ENCODE measurements at places on chromosomes 5 and 9.

- no peak for DNase-seq
Observed at GRCh38 chr5:146368137-146368536, 29.5 kb downstream of the POU4F3 start.

DNA sequence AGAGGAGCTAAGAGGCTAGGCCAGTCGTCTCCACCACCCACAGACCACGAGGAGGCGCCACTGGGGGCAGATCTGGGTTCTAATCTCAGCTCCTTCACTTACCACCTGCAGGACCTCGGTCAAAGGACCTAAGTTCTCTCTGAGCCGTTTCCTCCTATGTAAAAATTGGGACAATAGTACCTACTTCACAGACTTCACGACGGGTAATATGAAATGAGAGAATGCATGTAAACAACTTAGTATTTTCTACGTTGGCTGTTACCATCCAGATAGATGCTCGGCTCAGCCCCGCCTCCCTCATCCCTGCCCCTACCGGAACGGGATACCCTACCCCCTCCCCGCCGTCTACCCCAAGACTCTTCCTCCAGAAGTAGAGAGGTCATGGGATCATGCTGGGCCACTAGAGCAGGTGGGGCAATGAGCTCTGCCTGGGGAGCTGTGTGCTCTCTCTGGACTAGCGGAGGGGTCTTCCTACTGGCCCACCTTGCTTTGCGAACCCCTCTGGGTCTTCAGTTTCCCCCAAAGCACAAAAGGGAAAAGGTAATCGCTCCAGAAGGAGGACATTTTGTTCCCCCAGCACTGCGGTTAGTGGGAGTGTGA is 541 bp downstream of the GNPDA1 start:
- DNase-seq = no peak

GRCh38 chr5:112583166-112583565 is 154.5 kb upstream of the APC start:
- DNase-seq = no peak

DNA sequence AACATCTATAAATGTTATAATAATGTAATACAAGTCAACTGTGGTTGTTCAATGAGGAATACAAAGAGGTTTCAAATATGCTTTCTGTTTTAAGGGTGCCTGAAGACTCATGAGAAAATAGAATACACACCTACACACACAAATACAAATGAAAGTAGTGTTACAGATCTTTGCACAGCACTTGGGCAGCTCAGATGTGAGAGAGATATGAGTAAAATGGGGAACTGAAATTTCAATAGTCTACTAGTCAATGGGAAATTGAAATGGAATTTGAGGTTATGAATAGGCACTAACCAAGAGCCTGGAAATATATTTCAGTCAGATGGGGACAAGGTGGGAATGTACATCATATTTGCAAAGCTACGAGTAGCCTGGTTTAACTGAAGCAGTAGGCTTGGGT is 96.6 kb downstream of the ISL1 start:
- DNase-seq = no peak

DNA sequence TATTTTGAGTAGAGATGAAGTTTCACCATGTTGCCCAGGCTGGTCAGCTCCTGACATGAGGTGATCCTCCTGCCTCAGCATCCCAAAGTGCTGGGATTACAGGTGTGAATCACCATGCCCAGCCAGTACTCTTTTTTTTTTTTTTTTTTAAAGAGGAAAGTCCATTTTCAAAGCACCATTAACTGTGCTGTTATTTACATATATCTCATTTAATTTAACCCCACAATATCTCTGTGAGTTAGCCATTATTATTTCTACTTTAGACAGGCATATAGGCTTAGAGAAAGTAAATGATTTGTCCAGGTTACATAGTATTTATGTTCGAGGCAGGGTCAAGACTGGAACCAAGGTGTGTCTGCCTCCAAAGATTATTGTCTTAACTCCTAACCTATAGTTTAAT is 50.7 kb downstream of the ATG10 start:
- DNase-seq = no peak

DNA sequence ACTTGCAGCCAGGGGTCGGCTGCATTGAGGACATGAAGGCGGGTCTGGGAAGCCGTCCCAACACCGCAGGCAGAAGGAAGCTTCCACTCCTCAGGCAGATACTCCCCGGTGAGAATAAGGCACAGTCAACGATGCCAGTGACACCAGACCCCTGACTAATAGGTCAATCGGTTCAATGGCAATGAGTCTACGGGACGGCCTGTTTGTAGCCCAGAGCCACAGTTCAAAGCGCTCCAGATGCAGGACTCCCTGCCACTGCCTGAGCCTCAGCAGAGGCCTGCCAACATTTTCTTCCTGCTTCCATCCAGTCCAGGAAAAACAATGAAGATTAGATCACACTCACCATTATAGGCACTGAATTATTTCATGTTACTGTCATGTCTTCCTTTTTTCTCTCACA is 84.5 kb upstream of the SIMC1 start:
- no peak for DNase-seq

GRCh38 chr9:114799441-114799840 is 6.4 kb downstream of the TNFSF15 start:
- DNase-seq = no peak

DNA sequence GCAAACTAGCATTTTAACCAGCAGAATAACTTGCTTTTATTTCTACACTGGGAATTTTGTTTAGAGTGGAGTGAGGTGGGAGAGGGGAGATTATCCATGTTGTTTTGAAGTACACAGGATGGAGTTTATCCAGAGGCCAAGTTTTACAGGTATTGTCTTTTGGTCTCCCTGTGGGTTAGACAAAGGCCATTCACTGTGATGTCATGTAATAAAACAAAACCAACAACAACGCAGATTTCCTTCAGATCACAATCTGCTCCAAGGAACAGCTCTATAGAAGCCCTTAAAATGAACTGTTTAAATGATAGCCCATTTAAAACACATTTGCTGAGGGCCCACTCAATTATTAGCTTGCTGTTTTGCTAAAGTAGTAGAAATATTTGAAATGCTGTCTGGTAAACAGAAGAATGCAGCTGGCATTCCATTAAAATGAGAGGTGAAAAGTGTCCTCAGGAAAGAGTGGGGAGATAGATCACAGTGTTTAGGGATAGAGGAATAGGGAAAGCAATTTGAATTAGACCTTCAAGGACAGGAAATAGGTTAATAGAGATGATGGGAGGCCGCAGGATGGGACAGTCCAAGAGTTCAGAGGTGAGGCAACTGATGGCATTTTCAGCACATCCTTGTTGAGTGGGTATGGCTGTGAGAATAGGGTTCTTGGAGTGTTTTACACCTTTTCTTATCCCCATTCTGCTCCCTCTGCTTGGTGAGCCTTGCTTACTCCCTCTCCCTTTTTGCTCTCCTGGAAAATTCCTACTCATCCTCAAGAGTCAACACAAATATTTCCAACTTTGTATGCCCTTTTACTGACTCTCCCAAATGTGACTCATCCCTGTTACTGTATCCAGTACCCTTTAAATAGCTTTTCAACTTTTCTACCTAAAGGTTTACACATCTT is 140.1 kb upstream of the NR3C1 start:
- no peak for DNase-seq

GRCh38 chr5:147809830-147810666 is 21.4 kb downstream of the SPINK1 start:
- DNase-seq = no peak

GRCh38 chr9:14031060-14031414 is 282.9 kb downstream of the NFIB start:
- DNase-seq = peak; percentile 69

DNA sequence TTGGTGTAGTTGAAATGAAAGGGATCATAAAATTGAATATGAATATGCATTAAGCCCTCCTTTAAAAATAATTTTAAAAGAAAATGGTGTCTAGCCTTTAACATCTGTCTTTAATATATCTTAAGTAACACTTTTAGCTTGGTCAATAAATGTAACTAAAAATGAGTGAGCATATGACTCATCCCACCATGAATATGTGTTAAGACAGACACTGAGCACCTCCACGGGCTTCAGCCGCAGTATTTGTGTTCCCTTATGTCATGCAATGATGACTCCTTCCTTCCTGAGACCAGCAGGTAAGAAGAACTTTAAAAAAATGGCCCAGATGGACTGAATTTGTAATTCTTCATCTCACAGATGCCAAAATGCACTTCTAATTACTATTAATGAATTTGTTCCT is 563.2 kb downstream of the NR2F1-AS1 start:
- no peak for DNase-seq

DNA sequence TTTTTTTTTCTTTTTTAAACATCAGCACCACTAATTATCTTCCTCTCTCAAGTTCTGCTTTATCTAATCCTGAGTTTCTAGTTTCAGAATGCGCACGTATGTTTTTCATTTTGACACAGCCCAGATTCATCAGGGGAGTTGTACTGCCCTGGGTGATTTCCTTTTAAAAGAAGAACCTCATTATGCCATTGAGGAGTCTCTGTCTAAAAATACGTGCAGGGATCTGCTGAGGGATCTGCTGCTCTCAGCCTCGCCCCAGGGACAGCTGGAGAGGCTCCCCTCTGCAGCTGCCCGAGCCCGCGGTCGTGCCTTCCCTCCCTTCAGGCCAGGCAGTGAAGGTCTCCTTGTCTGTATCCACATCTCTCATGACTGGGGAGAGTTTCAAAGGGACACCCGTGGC is 273.1 kb downstream of the ARHGEF28 start:
- DNase-seq = no peak

DNA sequence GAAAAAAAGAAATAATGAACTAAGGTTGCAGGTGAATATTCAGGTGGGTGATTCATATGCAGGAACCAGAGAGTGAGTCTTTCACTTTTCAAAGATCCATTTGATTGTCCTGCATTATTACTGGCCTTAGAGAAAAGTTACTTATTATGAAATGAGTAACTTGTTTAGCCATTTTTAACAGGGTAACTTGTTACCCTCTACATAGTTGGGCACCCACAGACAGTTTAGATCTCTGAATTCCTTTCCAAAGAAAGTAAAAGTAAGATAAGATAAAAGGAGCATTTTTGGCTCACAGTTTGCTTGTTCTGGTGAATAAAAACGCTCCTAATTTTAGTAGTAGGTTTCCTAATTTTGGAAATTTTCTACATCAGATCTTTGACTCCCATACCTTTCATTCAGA is 54.1 kb upstream of the DAB2 start:
- DNase-seq = no peak

DNA sequence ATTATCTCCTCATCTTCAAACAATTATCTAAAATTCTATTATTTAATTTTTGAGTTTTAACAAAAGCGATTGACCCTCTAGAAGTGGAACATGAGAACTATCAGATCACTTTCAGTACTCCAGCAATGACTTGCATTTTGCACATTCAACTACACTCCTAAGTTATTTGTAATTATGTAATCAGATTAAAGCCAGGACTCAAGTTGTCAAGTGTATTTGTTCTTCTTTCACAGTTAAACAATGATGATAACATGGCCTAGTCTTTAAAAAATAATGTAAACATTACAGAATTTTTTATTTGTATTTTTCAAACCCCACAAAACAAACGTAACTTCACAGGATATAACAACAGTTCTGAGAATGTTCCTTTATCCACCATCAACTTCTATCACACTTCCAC is 2148.9 kb upstream of the ACO1 start:
- no peak for DNase-seq

GRCh38 chr5:139641116-139642080 is 6.8 kb upstream of the CXXC5 start:
- DNase-seq = no peak

DNA sequence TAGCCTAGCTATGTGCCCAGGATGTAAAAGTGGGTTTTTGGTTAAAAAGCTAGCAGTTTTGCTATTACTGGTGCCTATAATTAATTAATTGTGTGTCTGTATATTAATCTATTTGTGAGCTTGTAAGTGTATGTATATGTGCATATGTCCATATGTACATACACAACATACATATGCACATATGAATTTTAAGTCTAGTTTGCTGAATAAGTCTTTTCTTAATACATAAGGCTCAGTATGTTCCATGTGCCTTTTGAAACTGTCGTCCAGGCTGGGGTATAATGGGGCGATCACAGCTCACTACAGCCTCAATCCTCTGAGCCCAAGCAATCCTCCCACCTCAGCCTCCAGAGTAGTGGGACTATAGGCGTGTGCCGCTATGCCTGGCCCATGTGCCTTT is 10.1 kb downstream of the SH3GL2 start:
- DNase-seq = no peak

DNA sequence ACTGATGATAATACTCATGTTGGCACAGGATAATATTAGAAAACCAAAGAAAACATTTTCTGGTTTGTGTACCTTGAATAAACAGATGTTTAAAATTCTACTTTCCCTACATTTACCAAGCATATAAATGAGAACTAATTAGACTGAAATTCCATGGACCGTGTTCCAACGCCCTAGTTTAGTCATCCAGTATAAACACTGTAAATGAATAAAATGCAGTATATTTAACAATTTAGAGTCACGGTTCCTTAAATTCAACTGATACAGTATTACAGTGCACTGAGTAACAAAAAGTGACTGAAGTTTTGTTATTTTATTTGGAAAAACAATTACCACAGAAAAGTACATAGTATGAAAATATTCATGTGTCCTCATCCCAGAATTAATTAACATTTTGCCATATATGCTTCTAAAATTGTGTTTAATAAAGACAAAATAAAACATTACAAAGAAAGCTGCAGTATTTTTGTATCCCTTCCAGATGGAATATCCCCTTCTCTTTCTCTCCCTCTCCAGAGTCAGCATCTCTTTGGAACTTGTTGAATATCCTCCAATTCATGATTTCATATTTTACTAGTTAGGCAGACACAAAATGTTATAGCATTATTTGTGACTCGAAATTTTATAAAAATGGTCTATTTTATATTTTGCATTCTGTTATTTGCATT is 112.5 kb downstream of the HMHB1 start:
- DNase-seq = no peak

DNA sequence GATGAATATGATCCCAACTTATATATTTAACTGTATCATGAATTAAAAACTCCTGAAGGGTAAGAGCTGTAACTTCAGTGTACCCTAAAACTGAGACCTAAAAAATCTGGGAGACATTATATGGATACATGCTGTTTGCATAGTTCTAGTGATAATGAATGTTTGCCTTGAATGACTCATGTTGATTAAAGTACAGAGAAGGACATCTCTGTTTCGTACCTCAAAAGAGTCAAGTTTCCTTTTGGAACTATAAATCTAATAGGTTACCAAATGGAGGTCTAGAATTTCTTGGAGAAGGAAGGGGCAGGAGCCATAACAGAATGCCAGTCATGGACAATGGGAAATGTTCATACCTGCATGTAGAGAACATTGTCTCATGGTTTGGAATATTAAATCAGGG is 168.1 kb downstream of the SNCAIP start:
- no peak for DNase-seq

GRCh38 chr5:36656556-36656955 is 50.1 kb downstream of the SLC1A3 start:
- no peak for DNase-seq

DNA sequence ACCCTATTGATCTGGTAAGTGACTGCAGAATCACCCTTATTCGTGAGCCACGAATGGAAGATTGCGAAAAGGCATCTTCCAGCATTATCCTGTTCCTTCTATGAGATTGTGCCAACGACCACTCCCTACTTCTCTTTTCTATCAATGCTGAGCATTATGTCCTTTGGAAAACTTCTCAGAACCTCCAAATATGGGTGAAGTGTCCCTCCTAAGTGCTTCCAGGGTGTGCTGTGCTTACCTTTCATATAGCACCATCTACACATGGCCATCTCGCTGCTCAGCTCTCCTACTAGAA is 14.7 kb upstream of the LCP2 start:
- no peak for DNase-seq
